DMS53 (cell line): ENCODE measurements at places on chromosomes 7 and 10.

DNA sequence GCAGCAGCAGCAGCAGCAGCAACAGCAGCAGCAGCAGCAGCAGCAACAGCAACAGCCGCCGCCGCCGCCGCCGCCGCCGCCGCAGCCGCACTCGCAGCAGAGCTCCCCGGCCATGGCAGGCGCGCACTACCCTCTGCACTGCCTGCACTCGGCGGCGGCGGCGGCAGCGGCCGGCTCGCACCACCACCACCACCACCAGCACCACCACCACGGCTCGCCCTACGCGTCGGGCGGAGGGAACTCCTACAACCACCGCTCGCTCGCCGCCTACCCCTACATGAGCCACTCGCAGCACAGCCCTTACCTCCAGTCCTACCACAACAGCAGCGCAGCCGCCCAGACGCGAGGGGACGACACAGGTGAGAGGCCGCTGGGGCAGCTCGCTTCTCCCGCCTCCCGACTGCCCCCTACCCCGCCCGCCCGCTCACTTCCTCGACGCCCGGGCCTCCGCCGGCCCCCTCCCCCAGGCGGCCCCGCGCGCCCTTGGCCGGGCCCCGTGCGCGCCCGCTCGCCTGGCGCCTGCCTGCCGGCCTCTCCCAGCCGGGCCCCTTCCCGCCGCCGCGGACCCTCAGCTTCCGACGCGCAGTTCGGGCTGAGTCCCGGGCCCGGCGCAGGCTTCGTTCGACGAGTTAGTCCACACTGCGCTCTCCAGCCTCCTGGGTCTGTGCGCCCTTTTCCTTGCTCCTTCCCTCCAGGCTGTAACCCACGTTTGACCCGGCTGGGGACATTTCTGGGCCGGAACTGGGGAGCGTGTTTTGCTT is 882 bp downstream of the DLX6 start:
- DNase-seq = peak; percentile 93

- no peak for DNase-seq
These were observed 145.7 kb downstream of the ELAPOR2 start for GRCh38 chr7:86913709-86914108.

DNA sequence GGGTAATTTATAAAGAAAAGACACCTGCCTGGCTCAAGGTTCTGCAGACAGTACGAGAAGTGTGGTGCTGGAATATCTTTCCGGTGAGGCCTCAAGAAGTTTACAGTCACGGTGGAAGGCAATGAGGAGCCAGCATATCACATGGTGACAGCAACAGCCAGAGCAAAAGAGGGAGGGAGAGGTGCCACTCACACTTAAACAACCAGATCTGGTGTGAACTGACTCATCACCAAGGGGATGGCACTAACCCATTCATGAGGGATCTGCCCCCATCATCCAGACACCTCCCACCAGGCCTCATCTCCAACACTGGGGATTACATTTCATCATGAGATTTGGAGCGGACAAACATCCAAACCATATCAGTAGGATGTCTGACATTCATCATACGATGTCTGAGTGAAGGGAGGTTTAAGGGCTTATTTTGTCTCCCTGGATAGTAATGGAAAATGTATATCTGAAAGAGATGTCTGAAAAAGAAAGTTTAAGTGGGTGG is 23.5 kb upstream of the KBTBD2 start:
- DNase-seq = no peak

DNA sequence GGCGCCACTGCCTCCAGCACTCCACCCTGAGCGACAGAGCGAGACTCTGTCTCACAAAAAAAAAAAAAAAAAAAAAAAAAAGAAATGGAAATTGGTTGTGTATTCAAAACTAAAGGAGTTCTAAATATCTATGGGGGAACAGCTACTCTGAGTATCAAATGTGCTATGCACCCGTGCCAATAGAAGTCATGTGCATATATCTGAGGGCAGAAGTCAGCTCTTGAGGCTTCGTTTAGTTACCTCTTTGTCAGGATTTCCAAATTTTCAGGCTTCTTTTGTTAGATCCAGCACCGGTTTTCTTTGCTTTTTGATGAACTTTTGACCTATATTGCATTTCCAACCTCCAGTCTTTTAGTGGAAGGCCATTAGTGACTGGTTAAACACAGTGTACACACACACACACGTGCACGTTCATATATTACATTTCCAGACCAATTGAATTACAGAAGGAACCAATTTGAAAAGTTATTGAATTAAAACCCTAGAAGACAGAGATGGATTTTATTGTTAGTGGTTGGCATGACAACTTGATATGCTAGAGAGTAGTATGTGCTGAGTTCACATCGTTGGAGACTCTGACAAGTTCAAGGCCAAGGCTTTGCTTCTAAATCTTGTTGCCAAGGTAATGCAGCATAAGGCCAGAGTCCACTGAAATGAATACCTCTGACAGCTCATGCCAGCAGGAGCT is 33.1 kb upstream of the ADD3 start:
- peak; percentile 69 for DNase-seq

GRCh38 chr10:42984035-42984610 is 92.7 kb upstream of the RET start:
- no peak for DNase-seq

- DNase-seq = no peak
These were observed 35.3 kb upstream of the CACUL1 start for GRCh38 chr10:118790058-118790457.

- DNase-seq = no peak
These were observed 10.2 kb downstream of the HIPK2 start for GRCh38 chr7:139767561-139767982.

DNA sequence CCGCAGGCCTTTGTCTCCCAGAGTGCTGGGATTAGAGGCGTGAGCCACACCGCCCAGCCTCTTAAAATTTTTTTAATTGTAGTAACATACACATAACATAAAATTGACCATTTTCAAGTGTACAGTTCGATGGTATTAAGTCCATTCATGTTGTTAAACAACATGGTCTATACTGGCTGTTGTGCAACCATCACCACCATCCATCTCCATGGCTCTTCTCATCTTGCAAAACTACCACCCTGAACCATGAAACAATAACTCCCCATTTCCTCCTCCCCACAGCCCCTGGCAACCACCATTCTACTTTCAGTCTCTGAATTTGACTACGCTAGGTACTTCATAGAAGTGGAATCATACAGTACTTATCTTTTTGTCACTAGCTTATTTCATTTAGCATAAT is 7.9 kb upstream of the ZFYVE27 start:
- DNase-seq = no peak

DNA sequence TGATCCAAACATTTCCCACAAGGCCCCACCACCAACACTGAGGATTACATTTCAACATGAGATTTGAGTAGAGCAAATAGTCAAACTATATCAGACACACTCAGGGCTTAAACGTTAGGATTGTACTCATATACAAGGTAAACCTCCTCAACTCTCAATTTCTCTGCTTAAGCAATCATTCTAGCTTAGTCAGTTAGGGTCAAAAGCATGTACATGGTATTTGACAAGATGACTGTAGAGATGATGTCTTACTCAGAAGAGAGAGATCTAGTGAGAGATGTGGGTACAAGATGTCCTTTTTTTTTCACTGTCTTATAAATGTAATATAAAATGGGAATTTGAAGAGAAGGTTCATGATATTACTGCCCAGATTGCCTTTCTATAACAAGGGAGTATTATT is 270.1 kb downstream of the PRKG1 start:
- DNase-seq = no peak

GRCh38 chr10:60565492-60565891 is 175.8 kb upstream of the ANK3 start:
- DNase-seq = no peak

GRCh38 chr10:4361581-4361980 is 464.4 kb upstream of the AKR1E2 start:
- DNase-seq = no peak

DNA sequence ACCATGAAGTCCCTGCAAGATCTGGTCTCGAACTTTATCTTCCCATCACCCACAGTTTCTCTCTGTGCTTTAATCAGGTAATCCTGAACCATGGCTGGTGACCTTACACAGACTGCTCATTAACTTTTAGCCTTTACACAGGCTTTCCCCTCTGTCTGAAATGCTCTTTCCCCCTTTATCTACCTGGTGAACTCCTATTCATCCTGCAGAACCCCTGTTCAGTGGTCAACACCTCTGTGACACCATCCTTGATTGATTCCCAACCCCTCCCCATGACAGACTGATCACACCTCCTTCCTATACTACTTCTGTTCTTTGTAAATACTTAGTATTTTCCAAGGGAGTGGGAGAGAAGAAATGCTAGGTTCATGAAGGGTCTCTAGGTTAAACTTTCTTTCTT is 254.0 kb downstream of the RPS24 start:
- no peak for DNase-seq

GRCh38 chr7:112665709-112666108 is 124.5 kb downstream of the TMEM168 start:
- DNase-seq = peak; percentile 59

DNA sequence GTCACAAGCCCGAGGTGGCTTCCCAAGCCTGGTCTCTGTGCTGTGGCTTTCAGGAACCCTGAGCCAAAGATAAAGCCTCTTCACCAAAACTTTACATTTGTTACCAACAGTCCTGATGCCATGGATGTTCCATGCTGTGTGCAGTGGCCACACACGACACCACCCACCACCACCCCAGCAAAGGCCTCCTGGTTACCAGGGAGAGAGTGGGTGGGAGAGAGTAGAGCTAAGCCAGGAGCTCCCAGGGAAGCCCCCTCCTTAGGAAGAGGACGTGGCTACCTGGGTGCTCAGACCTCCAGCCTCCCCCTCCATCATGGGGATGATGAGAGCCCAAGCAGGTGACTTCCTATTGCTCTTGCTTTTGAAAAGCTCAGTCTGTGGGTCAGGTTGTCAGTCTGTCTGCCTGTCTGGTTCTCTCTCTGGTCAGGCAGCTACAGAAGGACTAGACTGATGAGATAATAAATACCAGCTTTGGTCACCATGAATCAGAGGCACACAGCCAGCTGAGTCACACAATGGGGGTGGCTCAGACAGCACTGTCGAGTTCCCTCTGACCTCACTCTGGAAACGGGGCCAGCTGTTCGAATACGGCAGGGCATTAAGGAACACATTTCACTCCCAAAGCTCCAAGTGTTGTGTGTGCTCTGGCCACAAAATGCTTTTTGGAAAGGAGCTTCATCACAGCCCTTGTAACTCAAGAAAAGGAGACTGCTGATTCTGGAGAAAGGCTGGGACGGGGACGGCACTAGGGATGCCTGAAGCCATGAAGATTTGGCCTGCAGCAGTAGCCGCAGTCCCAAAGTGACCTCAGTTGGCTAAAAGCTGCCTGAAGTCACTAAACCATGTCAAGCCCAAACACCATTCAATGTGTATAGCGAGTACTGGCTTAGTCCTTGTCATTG is 166.0 kb downstream of the FANK1 start:
- DNase-seq = peak; percentile 82

GRCh38 chr7:134031835-134032617 is 95.1 kb upstream of the LRGUK start:
- peak; percentile 55 for DNase-seq

DNA sequence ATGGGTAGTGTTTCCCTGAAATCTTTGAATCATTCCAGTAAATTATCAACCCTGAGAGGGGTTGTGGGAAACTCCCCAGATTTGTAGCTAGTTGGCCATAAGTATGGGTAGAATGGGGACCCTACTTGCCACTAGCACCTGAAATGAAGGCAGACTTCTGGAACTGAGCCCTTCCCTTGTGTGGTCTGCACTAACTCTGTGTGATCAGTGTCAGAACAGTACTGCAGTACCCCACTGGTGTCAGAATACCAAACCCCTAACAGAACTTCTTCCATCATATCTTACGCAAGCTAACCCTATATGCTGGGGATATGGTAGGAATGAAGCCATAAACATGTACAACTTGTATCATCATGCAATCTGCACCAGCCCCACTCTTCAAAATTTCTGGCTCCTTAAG is 50.8 kb downstream of the ABI1 start:
- DNase-seq = no peak

GRCh38 chr10:44233561-44234482 is 151.1 kb downstream of the CXCL12 start:
- DNase-seq = no peak

- no peak for DNase-seq
These were observed 40.5 kb downstream of the CAPZA2 start for GRCh38 chr7:116902867-116903266.

DNA sequence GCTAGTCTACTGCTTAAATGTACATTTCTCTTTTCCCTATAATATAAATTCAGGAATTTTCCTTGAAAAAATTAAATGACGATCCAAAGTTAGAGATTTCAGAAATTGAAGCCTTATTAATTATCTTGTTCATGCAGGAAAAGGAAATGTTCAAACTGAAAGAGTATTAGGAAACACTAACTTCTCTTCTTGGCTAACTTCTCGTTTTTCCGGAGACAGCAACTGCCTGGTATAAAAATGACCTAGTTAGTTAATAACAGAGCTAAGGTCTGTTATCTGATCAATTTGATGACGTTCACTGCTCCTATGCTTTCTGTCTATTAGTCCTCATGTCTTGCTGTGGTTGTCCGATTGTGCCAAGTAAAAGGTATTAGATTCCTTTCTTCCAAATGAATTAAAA is 212.5 kb downstream of the DGKB start:
- no peak for DNase-seq

- DNase-seq = peak; percentile 11
These were observed 259.0 kb downstream of the PHTF2 start for GRCh38 chr7:78057571-78057970.

GRCh38 chr7:97845622-97846203 is 26.5 kb downstream of the ASNS start:
- peak; percentile 67 for DNase-seq

DNA sequence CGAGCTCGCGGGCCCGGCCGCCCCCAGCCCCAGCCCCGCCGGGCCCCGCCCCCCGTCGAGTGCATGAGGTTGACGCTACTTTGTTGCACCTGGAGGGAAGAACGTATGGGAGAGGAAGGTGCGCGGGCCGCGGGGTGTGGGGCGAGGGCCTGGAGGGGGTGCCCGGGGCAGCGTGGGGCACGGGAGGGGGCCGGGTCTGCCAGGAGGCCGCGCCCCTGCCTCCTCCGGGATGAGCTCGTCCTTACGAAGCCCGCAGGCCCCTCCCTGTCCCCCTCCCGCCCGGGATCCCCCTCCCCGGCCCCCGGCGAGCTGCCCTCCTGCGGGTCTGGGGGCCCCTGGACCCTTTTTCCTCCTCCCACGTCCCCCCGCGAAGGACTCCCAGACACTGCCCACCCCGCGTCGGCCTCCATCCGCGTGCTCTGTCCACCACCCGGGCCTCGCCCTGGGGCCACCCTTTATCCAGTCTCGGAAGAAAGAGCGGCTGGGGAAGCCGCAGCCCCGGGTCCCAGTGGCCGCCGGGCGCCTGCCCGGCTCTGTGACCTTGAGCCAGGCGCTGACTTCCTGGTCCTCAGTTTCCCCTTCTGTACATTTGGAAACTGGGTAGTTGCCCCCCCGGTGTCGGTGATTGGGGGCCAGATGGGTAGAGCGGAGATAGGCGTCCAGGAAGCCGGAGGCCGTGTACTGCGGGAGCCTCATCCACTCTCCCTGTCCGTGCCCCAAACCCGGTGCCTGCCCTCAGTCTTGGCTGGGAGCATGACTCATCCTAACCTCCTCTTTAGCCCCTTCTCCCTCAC is 521 bp downstream of the LIMK1 start:
- DNase-seq = peak; percentile 91

- DNase-seq = no peak
These were observed 226.1 kb downstream of the GLRX3 start for GRCh38 chr10:130362308-130362761.
